ENCODE measurements at places on chromosomes 5 and 9. TPM values are rescaled to one million over a fixed set of nuclear protein-coding genes. Genes with fewer than 3 reads are reported as not detected.
A peak's percentile ranks its signal among the peaks of the same experiment; 100 is the strongest.

GRCh38 chr9:95506678-95507463 lies 9.9 kb downstream of the PTCH1 start:
- DNase-seq = peak; percentile 75

DNA sequence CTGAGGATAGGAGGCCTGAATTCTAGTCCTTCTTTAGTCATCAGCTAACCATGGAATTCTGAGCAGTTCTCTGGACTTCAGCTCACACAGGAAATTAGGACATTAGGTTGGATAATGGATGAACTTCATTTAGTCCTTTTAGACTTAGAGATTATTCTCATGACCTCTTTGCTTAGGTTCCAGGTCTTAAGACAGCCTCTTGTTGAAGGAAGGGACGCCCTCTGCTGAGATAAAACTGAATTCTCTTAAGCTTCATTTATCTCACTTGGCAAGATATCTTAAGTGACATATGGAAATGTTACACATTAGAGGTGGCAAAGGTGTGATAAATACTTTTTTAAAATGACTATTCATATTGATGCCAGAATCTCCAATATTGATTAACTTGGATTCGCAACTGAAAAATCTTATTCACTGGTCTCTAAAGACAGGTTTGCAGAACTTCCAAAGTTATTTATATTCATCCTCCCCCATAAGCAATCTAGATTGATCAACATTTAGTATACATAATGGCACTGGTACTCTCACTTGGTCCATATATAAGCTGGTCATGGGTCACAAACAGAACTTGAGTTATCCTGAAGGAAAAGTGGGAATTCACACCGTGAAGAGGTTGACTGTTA lies 16.9 kb upstream of the ZNF366 start:
- peak; percentile 69 for DNase-seq

- DNase-seq = no peak
These were observed 128.8 kb downstream of the GABRG2 start for GRCh38 chr5:162196351-162196750.

- DNase-seq = peak; percentile 30
These were observed 1.5 kb downstream of the NFIL3 start for GRCh38 chr9:91421971-91422757.

Gene GHR
- not detected for total RNA-seq

Gene EMB
- not detected for total RNA-seq

DNA sequence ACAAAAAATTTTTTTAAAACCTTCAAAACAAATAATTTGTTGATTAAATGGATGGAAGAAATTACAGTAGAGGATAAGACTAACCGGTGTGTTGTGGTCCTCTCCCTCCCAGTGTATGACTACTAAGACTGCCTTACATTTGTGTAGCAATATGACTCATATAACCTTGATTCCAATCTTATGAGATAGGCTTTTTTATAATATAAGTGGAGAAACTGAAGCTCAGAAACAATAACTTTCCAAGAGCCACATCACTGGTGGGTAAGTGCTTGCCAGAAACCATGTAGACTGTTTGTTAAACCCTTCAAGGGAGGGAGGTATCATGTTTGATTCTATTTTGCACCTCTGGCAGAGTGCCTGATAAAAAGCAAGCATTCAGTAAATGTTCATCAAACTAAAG lies 47.5 kb downstream of the NLN start:
- DNase-seq = no peak

GRCh38 chr5:90854169-90854568 lies 295.6 kb downstream of the ADGRV1 start:
- no peak for DNase-seq

DNA sequence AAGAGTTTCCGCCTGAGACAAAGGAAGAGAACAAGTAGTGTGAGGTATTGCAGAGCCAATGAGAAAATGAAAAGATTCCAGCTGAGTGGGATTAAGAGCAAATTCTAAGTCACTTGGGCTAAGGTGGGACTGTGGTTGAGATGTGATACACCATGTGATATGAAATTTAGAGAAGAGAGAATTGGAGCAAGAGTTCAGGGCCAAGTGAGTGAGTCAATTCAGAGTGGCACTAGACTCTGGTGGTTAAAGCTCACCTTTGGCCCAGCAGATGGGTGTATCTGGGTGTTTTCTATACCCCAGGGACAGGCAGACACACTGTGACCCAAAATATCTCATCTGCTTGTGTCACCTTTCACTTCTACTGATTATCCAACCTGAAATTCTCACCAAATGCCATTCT lies 368.1 kb downstream of the KCNN2 start:
- DNase-seq = no peak

DNA sequence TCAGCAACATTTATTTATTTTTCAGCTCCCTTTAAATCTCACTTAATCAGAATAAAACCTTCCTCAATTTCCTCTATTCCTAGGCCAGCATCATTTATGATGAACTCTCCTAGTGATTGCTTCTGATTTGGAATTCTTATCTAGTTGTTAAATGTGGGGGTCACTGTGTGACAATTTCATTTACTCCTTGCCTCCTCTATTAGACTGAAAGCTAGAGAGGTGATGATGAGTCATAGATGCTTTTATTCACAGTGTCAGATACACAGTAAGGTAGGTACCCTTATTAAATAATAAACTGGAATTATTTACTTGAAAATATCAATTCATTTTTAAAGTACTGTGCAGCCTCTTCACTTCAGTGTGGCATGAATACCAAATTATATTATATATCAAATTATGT lies 960.6 kb downstream of the MAT2B start:
- DNase-seq = no peak

GRCh38 chr5:161471211-161471950 lies 75.1 kb downstream of the GABRB2 start:
- DNase-seq = no peak

DNA sequence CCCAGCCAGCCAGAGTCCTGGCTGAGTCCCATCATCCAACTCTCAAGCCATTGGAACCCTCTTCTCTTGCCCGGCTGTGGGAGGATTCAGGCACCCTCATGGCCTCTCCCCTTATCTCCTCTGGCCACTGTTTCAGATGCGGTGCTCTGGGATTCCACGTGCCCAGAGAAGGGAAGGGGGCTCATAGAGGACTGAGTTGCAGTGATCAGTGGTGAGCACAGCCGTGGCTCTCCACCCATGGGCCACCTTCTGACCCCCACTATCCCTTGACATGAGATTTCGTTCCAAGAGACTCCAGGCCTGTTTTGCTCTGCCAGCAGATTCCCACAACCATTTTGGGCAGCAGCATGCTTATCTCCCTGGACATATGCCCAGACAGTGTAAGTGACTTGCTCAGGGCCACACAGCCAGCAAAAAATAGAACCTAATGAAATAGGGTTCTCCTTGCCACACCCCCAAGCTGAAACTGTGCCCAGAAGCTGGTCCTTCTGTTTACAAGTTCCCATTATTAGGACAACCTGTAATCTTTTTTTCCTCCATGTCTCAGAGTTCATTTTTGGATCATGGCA lies 2.7 kb downstream of the GPX3 start:
- DNase-seq = no peak

Gene GRIN3A
- not detected for total RNA-seq

GRCh38 chr9:36398745-36399144 lies 1.3 kb downstream of the RNF38 start:
- no peak for DNase-seq

DNA sequence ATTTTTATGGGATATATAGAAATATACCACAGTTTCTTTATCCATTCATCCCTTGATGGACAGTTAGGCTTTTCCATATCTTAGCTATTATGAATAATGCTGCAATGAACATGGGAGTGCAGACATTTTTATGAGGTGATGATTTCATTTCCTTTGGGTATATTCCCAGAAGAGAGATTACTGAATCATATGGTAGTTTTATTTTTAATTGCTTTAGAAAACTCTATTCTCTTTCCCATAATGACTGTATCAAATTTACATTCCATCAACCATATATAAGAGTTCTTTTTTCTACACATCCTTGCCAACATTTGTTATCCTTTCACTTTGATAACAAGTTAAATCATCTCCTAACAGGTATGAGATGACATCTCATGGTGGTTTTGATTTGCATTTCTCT lies 821.6 kb downstream of the TLE1 start:
- DNase-seq = no peak

Gene OSTF1
- total RNA-seq = 36.6 TPM

DNA sequence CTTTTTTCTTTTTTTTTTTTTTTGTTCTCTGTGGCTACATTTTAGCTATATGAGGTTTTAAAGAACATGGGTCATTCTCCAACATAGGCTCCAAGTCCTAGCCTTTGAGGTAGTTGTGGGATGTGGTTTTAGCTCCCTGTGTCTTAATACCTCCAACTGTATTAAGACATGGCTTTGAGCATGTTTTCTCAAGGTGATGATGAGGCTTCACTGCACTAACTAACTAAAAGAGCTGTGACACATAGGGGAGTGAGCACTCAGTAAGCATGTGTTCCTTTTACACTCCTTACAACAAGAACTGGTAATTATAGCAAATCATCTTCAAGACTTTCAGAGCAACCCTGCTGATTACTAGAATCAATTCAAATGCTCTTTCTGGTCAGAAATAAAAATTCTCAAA lies 333.6 kb upstream of the CCNH start:
- no peak for DNase-seq

- DNase-seq = no peak
These were observed 244.4 kb downstream of the MAST4 start for GRCh38 chr5:66840511-66841013.

Gene LCNL1
- not detected for total RNA-seq

GRCh38 chr5:177109810-177110209 lies 23.1 kb downstream of the FGFR4 start:
- no peak for DNase-seq

- DNase-seq = no peak
These were observed 659.0 kb downstream of the ANXA1 start for GRCh38 chr9:73810585-73811215.

Gene C9orf57
- total RNA-seq = not detected

DNA sequence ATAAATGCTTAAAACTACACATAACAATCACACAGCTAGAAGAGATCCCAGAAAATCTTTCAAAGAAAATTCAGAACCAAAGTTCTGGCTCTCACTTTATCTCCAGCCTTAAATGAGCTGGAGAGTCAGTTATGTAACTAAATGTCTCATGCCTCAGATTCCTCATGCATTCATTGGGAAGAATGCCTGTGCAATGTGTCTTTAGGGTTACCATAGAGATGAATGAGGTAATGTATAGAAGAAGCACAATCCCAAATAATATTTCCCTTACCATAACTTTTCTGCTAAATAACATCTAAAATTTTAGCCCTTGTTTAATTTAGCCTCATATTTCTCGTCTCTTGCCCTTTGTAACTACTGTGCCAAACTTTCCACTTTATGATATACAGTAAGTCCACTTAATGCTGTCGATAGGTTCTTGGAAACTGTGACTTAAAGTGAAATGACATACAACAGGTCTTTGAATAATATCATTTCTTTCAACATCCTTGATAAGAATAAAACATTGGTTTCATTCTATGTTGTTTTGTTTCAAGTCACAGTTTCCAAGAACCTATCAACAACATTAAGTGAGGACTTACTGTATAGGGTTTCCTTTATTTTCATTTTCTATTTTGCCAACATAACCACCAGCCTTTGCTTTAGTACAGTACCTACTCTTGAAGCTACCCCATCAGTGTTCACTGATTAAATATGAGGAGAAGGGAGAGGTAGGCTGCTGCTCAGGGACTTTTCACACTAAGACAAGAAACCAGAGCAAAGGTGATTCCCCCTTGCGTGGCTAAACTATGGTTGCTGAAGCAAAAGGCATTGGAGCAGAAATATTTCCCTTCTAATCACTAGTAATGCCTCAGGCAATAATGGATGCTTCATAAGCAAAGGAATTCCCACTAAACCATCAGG lies 295.7 kb upstream of the PTGER4 start:
- DNase-seq = no peak

DNA sequence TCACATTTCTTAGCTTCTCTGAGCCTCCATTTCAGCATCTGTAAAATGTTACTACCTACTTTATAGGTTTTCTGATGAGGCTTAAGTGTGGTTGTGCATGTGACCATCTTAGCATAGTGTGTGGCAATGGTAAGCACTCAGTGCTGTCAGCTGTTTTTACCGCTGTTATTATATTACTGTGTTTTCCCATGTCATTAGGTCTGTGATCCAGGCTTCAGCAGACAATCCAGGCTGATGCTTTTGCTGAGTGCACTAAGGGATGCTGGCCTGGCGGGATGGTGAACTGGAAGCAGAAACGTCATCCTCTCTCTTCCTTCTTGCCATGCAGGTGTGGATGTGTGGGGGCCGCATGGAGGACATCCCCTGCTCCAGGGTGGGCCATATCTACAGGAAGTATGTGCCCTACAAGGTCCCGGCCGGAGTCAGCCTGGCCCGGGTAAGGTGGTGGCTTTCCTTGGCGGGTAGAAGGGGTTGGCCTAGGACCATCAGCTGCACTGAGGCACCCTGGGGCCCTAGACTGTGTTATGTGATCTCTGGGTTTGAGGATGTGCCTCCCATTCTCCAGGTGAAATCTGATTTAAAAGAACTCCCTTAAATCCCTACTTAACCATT lies 41.9 kb upstream of the SAP30L start:
- DNase-seq = no peak

- DNase-seq = no peak
These were observed 11.2 kb upstream of the COL5A1 start for GRCh38 chr9:134630393-134630790.

Gene INSL4
- total RNA-seq = 0.20 TPM

- peak; percentile 83 for DNase-seq
These were observed 23.1 kb downstream of the TRIM7 start for GRCh38 chr5:181181650-181182565.

DNA sequence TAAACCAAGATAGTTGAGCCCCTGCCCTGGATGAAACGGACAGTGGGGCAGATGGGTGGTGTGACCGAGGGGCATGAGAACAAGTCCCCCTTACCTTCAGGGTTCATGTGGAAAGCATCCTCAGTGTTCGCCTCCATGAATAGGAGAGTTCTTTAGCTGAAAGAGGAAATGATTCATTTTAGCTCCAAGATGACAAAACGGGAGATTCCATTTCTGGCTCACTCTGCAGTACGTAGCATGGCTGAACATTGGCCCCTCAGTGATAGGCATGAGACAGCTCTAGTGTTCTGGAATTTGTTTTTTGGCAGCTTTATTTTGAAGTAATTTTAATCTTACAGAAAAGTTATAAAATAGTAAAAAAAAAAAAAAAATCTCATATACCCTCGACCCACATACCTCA lies 70.2 kb upstream of the AGXT2 start:
- DNase-seq = no peak

- no peak for DNase-seq
These were observed 32.8 kb downstream of the SH3RF2 start for GRCh38 chr5:145968970-145969713.

Data from HT-29 (cell line).